Kidney epithelial cell (primary cell): ENCODE measurements at places on chromosomes 5 and 9. TPM values are rescaled to one million over a fixed set of nuclear protein-coding genes. Genes with fewer than 3 reads are reported as not detected.

CTNND2 gene
- total RNA-seq: 0.29 and 0.34 TPM in 2 replicates

COL5A1 gene
- total RNA-seq: 87.7 and 92.6 TPM in 2 replicates

STK32A gene
- 2.9 and 3.7 TPM in 2 replicates for total RNA-seq

ENTPD2 gene
- total RNA-seq: 0.21 TPM in 1 of 2 replicates, not detected in the other

ZNF346 gene
- total RNA-seq: 13.1 and 15.5 TPM in 2 replicates

TAF11L5 gene
- not detected in 2 replicates for total RNA-seq

GRCh38 chr5:68088302-68088701 lies 127.3 kb upstream of the PIK3R1 start:
- no peak for DNase-seq

DNA sequence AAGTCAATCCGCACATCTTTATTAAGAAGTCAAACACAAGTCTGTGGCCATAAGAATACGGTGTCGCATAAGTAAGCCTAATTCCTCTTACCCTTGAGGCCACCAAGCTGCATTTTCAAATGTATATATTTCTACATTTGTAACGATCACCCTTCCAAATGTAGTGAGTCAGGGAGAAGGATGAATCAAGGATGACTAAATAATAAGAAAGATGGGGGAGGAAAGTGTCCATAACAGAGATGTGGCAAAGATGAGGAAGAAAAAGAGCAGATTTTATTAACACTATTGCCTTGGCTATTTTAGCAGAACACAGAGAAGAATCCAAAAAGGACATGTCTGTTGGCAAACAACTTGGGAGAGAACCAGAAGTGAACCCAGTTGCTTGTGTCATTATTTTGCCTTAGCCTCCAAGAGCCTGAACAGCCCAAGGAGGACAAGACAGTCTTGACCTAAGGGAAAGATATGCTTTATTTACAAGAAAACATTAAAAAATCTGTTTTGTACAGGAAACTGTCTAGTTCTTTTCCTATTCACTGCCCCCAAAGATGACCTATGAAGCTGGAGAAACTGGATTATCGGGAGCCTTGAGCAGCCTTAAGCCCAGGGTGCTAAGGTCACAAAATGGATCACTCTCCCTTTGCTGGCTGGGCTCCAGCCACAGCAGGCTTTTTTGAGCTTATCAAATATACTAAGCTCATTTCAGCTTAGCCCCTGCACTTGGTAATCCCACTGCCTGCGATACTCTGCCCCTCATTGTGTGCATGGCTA lies 101.5 kb downstream of the PLCXD3 start:
- DNase-seq: no peak

DNA sequence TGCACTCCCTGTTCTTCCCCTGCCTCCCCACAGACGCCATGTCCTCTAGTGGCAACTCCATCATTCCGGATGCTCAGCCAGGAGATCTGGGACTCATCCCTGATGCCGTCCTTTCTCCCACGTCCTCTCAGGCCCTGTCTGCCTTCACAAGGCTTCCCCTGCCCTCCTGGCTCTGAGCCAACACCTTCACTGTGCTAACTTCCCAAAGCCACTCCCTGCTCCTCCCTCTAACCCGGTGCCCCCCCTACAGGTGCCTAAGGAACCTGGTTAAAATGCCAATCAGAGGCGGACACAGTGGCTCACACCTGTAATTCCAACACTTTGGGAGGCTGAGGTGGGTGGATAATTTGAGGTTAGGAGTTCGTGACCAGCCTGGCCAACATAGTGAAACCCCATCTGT lies 67.6 kb downstream of the LMX1B start:
- no peak for DNase-seq

DNA sequence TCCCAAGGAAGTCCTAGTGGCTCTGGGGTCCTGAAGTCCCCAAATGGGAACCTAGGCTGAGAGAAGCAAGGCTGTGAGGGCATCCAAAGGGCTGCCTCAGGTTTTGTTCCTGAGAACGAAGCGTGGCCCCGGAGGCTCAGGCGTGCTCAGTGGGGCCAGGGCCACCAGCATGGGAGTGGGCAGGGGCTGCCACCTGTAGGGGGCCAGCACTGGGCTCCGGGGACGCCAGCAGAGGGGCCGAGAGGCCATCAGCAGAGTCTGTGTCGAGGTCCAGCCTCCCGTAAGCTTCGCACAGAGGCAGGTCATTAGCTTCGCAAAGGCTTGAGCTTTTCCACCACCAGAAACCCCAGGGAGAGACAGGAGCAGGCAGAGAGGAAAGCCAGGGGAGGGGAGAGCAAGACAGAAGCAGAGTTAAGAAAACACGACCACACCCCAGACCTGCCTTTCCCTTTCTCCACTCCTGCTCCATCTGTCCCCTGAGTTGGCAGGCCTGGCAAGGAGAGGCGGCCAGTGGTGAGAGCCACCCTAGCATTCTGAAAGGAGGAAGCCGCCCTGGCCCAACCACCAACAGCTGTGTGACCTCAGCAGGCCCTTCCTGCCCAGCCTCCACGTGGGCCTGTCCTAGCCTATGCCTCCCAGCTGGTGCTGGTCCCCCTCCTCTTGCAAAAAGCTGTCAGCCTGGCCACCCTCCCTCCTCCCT lies 5.5 kb upstream of the SURF6 start:
- no peak for DNase-seq

DNA sequence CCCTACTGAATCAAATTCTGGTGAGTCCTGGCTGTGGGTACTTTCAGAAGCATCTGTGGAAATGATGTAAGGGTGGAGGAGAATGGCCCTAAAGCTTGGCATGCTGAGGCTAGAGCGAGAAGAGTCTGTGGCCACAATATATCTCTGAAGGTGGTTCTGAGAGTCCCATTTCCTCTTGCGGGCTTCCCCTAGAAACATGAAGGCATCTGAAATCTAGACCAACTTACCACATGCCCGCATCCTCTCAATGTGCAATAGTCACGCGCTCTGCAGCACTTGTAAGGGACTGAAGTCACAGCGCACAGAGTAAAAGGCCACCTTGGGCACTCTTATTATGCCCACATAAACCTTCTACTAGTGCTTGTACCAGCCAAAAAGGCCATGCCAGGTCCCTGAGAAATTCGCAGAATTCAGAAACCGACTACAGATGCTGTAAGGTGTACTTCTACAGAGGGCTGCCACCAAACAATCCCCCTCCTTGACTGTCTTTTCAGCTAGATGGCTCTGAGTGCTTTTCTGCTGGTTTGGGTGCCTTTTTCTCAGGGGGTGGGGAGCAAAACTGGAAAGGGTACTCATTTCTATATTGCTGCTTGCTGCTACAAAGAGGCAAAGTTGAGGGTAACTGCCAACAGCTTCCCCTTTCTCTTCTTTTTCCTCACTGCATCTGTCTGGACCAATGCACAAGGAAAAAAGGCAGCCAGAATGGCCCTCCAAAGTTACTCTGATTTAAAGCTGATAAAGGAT lies 107.3 kb downstream of the ZDHHC21 start:
- DNase-seq: no peak

- no peak for DNase-seq
These were observed 445.4 kb upstream of the ITGA1 start for GRCh38 chr5:52342361-52342760.

DNA sequence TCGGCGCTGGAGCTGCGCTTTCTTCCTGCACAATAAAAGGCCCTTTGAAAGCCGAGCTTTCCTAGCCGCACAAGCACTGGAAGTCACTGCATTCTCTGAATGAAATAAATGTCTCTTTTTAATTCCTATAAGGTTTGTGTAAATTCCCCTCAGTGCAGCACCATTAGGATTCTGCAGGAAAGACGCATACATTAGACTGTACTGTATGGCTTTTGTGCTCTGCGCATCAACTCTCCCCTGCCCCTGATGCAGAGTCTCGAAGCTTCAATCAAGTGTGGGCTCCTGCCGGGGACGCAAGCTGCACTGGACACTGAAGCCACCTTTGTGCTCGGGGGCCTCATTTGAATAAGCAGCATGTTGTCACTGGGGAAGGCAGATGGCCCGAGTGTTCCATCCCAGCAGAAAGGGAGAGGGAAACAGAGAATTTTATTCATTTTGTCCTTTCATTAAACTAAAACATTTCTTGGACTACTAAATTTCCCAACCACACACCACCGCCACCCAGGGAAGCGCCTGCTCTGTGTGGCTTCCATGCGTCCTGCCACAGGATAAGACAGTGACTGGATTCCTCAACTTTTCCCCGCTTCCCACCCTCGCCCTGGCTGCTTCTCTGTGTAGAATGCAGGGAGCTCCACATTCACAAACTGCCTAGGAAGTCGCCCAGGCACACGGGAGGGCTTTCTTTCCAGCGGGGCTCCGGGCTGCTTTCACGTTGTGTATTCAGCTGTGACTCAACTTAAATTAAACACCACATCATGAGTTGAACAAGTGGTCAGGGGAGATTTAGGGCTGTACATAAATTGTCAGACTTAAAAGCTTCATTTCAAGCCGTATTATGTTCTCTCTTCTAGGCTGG lies 635.4 kb downstream of the IRX1 start:
- DNase-seq: no peak

DNA sequence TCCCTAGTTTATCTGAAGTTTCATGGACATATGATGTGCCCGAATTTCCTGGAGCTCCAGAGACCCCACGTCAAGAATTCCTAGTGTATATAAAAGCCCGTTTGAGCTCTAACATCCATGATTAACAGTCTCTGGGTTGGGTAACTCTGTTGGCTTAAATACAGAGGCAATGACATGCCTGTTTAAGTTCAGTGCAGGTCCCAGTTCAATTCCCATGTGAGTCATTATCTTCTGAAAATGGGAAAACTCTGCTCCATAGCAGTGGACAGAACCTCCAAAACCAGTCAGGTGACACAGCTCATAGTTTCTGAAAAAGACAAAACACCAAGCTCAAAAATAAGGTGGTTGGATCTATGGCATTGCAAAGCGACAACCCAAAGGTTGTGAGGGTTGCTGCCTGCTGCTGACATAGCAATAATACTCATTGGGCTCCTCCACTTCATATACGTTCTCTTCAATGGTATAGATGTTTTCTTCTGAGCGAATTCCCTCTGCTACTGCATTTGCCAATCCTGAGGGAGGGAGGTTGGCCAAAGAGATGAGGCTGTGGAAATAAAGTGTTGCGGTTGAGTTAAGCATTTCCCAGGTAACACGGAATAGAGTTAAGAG lies 22.0 kb downstream of the HAVCR2 start:
- no peak for DNase-seq

DNA sequence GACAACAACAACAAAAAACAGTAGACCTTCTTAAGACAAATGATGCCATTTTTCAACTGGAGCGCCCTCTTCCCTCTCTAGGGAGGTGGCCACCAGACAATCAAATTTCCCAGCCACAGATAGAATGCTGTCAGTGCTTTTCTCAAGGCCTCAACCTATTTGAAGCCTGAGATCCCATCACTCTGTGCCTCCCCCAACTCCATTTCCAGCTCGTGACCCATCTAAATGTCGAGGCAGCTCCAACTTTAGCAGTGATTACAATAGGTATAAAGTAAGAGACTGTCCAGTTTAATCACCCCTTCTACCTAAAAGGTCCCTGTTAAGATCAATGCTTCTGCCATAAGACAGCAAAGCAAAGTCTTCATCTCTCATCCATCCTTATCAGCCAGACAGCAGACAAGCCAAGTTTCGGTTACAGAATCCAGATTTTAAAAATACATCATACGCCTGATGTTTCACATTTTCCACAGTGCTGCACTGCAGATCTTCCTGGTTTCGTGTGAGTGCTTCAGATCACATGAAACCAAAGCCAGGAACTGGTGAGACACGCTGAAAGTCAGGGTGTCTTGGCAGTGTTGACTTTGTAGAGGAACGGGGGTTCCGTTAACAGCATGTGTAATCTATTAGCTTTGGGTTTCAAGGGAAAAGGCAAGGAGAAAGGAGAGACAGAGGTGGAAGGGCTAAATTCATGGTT lies 447.8 kb downstream of the ENC1 start:
- DNase-seq: no peak

DNA sequence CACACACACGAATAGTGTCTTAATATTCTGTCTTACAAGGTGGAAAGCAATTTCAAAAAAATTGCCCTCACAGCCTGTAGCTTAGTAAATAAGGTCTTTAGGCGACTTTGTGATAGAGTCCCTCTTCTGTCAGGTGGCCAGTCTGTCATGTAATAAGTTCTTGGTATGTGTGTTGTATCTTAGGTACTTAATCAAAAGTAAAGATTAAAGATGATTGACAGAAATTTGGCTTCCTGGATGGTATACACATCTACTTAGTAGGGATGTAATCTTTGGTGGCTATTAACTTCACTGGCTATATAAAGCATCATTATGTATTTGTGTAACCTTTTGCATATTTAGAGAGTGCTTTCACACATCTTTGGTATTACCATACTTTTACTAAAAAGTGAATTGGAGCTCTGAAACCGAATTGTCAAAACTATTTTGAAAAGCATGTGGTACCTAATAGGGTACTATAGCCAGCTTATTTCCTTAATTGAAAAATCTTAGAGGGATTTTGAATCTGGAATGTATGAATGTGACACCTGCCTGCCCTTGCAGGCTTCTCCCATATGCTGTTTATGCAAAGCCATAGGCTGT lies 3.4 kb downstream of the G3BP1 start:
- DNase-seq: no peak

DNA sequence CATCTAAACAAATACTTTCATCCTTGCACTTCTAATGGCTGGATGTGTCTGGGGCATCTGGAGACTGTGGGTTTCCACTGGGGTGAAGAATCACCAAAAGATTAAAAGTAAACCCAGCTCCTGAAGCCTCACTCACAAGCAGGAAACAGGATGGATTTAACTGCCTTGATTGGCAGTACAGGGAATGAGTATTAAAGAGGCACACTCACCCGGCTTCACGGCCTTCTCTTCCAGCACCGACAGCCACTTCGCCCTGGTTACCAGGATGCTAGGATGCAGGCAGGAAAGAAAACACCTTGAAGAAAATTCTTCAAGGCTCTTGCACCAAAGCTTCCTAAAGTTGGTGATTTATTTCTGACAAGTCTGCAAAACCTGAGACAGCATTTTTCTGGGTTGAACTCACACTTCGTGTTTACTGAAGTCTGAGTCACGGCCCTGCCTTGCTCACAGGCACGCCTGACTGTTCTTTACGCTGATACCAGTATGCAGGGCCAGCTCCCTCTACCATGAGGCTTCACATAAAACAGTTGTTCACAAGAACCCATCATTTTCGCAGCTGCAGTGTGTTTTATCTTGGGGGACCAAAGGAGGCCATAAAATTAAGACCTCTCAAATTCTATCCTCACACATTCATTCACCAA lies 56.5 kb upstream of the ZNF354A start:
- DNase-seq: peak; percentile 83

- DNase-seq: no peak
These were observed 94.4 kb downstream of the MACROH2A1 start for GRCh38 chr5:135304352-135305221.

DNA sequence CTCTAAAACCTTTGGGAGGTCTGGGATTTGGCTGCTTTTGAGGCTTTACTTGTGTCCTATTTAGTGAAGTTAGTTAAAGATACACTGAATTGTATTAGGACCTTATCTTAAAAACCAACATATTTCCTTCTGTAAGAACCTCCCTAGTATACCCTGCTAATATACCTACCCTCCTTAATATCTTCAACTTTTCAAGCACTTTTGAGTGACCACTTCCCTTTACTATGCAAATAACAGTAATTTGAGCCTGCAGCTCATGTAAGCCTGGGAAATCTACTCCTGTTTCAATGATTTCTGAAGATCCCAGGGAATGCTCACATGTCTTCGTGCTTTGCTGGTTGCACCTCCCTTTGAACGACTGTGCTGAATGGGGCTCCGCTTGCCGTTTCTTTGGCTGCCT lies 358.5 kb downstream of the YTHDC2 start:
- DNase-seq: no peak

- no peak for DNase-seq
These were observed 88.7 kb downstream of the BASP1 start for GRCh38 chr5:17305964-17306725.
